NCI-H446 treated with DMSO at 0.1 percent for 48 hours (cell line): ENCODE measurements at places on chromosomes 16 and 17.
A peak's percentile ranks its signal among the peaks of the same experiment; 100 is the strongest.

GRCh38 chr17:40358323-40359038 is 6.1 kb downstream of the GJD3 start:
- DNase-seq = peak; percentile 42

GRCh38 chr17:70564006-70564620 is 394.8 kb downstream of the KCNJ2 start:
- no peak for DNase-seq

DNA sequence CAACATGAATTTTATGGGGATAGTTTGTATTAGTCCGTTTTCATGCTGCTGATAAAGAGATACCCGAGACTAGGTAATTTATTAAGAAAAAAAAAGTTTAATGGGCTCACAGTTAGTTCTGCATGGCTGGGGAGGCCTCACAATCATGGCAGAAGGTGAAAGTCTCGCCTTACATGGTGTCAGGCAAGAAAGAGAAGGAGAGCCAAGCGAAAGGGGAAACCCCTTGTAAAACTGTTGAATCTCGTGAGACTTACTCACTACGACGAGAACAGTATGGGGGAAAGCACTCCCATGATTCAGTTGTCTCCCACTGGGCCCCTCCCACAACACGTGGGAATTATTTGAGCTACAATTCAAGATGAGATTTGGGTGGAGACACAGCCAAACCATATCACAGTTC is 181.5 kb downstream of the PRKCA start:
- no peak for DNase-seq

DNA sequence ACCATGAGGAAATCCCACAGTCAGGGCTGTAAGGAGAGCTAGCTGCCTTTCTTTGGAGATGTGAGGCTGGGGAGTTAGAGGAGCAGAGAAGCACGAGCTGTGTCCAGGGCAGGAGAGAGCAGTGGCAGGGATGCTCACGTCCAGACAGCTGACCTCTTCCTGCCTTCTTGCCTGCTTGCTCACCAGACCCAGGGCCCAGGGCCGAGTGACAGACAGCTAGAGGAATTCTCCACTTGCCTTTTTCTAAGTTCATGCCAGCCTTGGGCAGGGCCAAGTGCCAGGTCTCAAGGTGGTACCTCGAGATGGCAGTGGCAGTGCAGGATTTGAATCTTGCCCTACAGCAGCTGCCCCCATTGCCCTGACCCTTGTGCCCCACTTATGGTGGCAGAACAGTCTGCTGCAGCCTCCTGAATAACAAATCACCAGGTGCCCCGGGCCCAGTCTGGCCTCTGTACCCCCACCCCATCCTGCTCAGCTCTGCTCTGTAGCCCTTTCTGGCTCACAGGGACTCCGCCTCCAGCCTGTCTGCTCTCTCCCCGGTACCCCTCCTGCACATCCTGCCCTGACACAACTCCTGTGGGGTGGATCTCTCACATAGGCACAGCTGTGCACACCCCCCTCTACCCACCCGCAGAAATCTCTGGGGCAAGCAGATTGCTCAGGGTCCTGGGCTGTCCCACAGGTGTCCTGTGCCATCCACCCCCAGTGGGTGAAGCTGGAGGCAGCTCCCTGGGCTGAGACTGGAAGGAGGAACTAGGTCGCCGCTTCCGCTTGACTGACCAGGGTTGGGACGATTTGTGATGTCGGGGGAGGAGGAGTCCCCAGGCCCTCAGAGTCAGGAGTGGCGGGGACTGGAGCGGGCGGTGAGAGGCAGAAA is 25.9 kb downstream of the GRIN2C start:
- no peak for DNase-seq

- no peak for DNase-seq
These were observed 154.8 kb downstream of the VPS53 start for GRCh38 chr17:559551-560431.

DNA sequence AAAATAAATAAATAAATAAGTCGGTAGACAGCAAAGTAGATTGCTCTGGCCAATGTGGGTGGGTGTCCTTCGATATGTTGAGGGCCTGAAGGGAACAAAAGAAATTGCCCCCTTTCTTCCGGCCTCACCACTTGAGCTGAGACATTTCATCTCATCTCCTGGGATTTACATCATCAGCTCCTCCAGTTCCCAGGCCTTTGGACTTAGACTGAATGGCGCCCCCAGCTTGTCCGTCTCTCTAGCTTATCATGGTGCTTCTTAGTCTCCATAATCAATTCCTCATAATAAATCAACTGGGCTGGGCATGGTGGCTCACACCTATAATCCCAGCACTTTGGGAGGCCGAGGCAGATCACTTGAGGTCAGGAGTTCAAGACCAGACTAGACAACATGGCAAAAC is 13.8 kb upstream of the HAP1 start:
- no peak for DNase-seq

DNA sequence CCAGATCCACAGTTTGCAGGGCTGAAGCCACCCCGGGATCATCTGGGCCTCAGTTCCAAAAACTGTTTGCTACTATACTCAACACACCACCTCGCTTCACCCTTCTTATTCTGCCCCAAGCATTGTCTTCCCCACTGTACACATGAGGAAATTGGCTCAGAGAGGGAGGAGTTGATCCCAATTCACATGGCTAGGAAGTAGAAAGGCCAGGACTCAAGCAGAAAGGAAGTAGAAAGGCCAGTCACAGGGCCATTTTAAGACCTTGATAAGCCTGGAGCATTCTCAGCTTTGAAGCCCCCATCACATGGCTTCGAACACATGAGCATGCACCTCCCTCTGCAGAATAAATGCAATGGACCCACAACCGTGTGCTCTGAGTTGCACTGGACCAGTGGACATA is 7.7 kb upstream of the PRSS22 start:
- DNase-seq = no peak

- no peak for DNase-seq
These were observed 6.9 kb downstream of the C17orf67 start for GRCh38 chr17:56826611-56827414.

DNA sequence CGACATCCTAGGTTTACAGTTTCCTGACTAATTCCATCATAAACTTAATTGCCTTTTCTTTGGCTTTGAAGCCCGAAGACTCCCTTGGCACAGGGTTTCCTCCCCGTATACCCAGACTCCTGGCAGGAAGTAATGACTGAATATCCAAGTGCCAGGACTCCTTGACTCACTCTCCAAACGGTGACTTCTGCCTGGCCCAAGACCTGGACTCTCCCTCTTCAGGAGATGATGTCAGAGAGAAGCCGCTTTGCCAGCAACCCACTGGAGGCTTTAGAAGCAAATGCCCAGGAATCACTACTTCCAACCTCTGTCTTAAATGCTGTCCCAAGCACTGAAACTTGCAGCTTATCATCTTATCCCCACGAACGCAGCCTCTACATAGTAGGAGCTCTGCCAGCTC is 146.5 kb downstream of the RGS9 start:
- no peak for DNase-seq

DNA sequence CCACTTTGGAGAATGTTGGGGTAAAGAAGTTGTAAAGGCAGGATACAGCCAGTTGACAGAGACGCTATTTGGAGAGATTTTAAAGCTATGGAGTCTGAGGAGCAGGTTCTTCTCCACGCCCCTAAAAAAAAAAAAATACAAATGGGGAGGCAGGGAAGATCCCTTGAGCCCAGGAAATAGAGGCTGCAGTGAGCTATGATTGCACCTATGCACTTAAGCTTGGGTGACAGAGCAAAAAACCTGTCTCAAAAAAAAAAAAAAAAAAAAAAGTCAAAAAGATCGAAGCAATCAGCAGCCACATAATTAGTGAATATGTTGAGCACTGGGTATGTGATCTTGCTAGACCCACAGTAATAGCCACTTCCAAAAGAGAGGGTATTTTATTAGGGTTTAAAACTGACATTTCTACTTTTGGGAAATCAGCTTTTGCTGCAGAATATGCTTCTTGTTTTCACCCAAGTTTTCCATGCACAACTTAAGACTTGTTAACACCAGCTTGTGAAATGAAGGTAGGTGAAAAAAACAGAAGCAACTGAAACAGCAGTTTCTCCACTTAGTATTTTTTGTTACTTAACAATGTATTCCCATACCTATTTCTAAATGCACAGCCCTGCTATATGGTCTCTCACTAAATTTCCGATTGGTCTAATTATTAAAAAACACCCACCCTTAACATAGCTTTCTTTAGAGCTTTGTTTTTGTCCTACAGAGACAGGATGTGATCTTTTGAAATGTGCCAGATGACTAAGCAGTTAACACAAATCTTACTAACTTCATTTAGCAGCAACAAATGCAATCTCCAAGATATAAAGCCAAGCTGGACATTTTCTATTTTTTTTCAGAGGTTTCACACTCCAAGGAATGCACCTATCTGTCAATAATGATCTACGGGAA is 2.5 kb upstream of the ARL6IP1 start:
- DNase-seq = no peak

DNA sequence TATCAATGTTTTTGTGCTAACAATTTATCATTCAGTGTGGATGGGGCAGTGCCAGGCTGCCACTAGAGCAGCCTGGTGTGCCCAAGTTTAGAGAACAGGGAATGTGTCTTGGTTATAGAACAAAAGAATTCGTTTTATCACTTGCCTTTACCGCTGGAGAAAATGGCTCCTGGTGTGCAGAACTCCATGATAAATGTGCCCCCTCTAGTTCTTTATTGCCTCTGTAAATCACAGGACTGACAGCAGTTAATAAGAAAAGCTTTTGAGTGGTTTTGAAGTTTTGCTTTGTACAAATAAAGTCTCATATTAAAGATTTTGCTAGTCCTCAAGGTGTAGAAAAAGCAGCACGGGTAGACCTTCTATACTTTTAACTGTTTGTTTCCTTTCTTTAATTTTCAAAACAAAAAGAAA is 28.2 kb upstream of the PSMD7 start:
- no peak for DNase-seq

DNA sequence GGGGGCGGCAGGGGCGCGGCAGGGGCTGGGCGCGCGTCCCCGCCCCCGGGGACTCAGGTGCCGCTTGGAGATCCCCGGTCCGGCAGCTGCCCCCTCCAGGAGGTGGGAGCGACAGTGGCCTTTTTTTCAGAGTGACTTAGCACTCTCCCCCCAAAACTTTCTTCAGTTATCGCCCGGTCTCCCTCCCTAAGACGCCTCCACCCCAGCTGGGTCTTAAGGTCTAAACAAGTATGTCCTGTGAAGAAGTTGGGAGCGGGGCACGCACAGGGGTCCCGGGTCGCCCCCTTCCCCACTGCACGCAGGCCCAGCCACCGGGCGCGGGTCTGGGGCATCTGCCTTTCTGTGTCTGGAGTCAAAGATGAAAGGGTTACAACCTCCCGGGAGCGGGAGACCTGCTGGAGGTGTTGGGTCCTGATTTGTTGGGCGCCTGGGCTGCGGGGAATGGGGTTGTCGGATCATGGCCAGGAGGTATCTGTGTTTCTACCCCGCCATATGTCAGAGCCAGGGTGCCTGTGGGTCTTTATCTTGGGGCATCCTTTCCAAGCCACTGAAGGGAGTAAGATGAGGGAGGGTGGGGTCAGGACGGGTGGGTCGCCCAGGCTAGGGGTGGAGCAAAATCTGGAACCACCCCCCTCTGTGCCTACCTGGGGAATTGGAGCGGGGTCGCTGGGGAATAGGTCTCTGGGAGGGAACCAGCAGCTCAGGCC is 757 bp downstream of the FMNL1 start:
- DNase-seq = no peak

GRCh38 chr17:81513372-81513752 is 763 bp upstream of the ACTG1 start:
- DNase-seq = no peak

GRCh38 chr17:41695954-41696757 is 7.5 kb downstream of the EIF1 start:
- peak; percentile 52 for DNase-seq

GRCh38 chr16:21647562-21648164 is 4.7 kb downstream of the IGSF6 start:
- DNase-seq = no peak

- DNase-seq = no peak
These were observed 63.9 kb downstream of the RTN4RL1 start for GRCh38 chr17:1961189-1961588.

GRCh38 chr16:72609933-72610332 is 438.0 kb upstream of the PMFBP1 start:
- DNase-seq = no peak

- DNase-seq = peak; percentile 23
These were observed 1.1 kb downstream of the VASN start for GRCh38 chr16:4372578-4373355.

DNA sequence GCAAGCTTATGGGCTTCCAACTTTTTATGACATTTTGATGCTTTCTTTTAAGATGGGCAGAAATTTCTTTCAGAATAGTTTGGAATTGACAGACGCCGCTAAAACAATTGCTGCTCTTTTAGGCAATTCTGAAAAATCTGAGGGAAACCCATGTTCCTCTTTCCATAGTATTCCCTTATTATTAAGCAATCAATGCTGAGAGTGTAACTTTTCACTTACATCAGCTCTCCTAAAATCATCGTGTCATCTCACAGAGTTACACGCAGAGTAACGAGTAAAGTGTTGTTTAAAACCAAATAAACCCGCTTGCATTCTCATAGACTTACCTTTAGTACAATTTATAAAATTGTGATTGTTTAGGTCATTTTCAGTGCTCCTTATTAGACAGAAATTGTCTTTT is 150.6 kb downstream of the MAF start:
- DNase-seq = no peak

DNA sequence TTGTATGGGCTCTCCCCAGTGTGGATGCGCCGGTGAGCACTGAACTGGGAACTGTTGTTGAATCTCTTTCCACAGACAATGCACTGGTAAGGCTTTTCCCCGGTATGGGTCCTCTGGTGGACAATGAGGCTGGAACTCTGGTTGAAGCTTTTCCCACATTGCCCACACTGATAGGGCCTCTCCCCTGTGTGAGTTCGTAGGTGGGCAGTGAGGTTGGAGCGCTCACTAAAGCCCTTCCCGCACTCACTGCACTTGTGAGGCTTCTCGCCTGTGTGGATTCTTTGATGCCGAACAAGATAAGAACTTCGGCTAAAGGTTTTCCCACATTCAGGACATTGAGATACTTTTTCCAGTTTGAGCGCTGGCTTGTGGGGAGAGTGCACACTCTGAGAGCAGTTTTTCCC is 17.8 kb downstream of the ZSCAN32 start:
- DNase-seq = no peak

DNA sequence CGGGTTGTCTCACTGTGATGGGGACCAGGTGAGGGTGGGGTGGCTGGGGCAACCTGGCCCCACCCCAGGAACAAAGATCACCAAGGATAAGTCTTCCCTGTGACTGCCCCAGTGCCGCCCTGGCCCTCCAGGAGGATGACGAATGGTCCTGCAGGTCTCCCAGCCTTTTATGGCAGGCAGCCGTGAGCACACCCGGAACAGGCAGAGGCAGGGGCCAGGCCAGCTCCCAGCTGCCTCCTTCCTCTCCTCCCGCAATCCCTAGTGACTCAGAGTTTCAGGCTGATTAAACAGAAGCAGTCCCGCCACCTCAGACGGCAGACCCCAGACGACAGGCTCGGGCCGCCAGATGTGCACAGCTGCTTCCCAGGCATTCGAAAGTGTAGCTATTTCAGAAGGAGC is 13.3 kb downstream of the JUP start:
- no peak for DNase-seq

GRCh38 chr16:59719121-59719520 is 985.0 kb upstream of the GOT2 start:
- no peak for DNase-seq

DNA sequence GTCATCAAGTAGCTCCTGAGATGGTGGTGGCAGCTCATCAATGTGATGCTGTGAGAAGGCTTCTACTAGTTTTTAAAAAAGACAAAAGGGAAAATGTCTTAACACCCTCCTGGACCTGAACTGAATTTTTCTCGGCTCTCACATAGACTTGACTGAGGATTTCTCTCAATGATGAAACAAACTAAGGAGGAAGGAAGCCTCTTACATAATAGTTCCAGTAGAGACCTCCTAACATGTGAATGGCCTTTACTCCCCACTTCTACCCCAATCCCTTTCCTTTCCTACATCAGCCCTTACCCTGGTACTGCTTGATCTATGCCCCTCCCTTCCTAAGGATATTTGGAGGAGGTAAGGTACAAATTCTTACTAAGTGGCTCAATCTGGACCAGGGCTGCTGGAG is 54.8 kb upstream of the MTMR4 start:
- DNase-seq = no peak
